ENCODE measurements at places on chromosomes 3 and 15.
A peak's percentile ranks its signal among the peaks of the same experiment; 100 is the strongest.

GRCh38 chr3:4674216-4674615 lies 181.1 kb downstream of the ITPR1 start:
- DNase-seq: no peak

GRCh38 chr15:57500979-57501576 lies 90.6 kb upstream of the MYZAP start:
- DNase-seq: no peak

DNA sequence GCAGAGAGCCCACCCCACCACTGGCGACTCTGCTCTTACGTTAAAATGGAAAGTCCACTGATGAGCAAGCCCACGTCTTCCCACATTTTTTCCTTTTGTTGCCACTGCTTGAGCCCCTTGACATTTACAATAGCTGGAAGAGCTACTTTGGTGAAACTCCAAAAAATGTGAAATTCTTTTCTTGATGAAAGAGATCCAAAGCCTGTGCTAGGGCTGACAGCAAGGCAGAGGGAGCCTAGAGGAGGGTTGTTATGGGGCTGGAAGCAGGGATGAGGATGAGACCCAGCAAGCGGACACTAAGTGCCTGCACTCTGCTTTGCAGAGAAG lies 97.1 kb downstream of the CEMIP start:
- no peak for DNase-seq

DNA sequence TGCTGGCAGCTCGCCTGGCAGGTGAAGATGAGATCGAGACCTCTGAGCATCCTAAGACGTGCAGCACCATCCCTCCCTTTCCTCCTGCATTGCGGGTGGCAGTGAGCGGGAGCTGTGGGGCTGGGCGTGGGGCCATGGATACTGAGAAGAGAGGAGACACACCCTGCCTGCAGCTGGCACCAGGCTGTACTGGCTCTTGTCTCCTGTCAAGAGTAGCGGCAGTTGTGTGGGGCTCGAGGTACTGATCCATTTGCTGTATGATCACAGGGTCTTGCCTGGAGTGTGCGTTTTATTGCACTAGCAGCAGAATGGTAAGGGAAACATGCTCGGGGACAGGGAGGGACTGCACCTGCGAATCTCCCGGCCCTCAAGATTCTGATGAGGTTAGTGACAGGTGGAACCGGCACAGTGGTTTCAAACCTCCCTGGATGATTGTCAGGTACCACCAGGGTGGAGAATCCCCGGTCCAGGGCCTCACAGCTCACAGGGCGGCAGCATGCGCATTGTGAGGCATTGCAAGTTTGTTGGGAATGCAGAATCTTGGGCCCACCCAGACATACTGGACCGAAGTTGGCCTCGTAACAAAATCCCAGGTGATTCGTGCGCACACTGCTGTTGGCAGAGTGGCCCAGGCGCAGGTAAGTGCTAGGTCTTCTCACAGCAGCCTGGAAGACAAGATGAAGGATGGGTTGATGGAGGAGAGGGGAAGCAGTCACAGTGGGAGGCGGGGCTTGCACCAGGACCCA lies 14.1 kb downstream of the SYNM start:
- no peak for DNase-seq

DNA sequence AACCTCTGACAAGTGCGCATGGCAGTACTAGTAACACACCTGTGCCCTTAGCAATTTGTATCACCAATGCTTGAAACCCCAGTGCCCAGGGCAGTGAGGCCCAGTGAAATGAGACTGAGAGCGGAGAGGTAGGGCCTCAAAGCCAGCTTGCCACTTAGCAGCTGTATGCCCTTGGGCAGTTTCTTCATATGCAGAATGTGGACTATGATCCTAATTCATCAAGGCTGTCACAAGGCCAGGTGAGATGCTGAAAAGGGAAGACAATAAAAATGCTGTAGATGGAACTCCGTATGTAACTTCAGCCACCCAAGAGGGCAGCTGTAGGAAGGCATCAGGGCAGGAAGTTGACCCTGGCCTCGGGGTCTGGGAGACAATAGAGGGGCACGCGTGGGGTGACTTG lies 74.4 kb downstream of the KY start:
- no peak for DNase-seq

GRCh38 chr15:46266661-46267060 lies 631.8 kb downstream of the SQOR start:
- DNase-seq: no peak

DNA sequence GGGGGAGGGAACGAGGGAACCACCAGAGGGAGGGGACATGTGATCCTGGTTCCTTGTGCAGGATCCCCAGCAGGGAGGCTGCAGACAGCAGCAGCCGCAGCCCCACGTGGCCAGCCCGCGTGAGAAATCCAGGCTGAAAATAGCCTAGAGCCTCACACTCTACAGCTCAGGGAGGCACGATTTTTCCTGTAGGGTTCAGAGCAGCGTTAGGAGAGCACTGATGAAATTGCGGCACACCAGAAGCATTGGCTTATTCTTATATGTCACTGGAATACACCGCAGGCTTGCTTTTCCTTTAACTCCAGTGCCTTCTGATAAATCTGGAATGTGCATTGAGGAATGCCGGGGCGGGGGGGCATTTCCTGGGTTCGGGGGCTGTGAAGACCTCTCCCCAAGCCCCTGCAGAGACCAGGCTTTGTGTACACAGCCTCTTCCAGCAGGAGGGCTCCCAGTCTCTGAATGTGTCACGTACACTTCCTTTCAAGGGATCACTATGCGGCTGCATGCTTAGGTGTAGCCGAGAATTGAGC lies 193.0 kb downstream of the ATP10A start:
- DNase-seq: no peak

- DNase-seq: no peak
Observed at GRCh38 chr3:11661827-11662226, 18.1 kb upstream of the VGLL4 start.

- DNase-seq: no peak
Observed at GRCh38 chr3:133478624-133479023, 78.8 kb downstream of the BFSP2 start.

- no peak for DNase-seq
Observed at GRCh38 chr3:196619223-196619622, 20.3 kb upstream of the NRROS start.

DNA sequence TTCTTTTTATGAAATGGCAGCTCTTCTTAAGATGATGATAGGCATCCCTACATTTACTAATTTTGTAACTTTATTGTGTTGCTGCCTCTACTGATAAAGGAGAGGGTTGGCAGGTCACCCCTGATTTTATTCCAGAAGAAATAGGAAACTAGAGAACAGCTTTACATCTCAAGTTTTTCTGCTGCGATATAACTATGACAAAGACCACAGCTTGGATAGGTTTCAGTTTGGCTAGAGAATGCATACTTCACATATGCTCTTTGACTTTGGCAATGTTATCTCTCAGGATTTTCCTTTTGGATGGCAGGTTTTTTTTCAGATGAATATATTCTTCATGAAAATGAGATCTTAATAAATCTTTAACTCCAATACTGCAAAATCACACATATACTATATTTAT lies 395.3 kb upstream of the GOLIM4 start:
- DNase-seq: no peak

GRCh38 chr3:154135511-154136173 lies 14.5 kb downstream of the ARHGEF26 start:
- no peak for DNase-seq

- no peak for DNase-seq
Observed at GRCh38 chr3:131328721-131329120, 52.9 kb upstream of the NUDT16 start.

GRCh38 chr15:96166223-96167200 lies 164.0 kb upstream of the NR2F2 start:
- no peak for DNase-seq

- no peak for DNase-seq
Observed at GRCh38 chr3:194189243-194189791, 53.4 kb downstream of the HES1 start.

DNA sequence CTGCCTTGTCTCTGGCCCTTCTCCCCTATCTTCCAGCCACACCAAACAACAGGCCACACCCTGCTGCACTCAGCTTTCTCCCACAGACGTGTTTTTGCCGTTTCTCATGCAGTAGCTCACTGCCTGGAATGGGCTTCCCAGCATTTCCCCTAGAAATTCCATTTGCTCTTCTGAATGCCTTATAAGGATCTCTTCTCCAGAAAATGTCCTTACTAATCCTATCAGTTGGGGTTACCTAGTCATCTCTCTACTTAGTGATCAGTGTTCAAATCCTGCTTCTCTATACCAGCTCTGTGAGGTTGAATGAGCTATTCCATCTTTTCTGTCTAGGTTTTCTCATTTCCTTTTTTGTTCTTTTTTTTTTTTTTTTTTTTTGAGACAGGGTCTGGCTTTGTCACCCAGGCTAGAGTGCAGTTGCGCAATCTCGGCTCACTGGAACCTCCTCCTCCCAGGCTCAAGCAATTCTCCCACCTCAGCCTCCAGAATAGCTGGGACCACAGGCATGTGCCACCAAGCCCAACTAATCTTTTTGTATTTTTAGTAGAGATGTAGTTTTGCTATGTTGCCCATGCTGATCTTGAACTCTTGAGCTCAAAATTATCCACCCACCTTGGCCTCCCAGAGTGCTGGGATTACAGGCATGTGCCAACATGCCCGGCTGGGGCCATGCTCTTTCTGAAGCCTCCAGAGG lies 98.2 kb upstream of the CHD2 start:
- DNase-seq: peak; percentile 34

DNA sequence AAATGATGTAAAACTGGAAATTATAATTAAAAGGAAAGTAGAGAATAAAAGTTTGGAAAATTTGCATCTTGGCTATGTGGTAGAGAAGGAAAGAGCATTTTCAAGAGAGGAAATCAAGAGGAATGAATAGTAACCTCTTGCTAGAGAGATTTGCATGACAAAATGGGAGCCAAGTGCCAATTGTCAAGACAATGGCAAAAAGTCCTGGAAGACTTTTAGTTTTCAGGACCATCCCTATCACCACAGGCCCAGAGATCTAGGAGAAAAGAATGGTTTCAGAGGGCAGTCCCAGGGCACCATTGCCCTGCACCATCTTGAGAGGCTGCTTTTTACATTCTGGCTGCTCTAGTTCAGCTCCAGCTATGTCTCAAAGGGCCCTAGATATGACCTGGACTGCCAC lies 1427.6 kb downstream of the ZPLD1 start:
- DNase-seq: no peak

- peak; percentile 51 for DNase-seq
Observed at GRCh38 chr3:47163169-47164006, 525 bp downstream of the SETD2 start.

GRCh38 chr3:9700536-9700935 lies 3.1 kb upstream of the CPNE9 start:
- DNase-seq: no peak

GRCh38 chr3:119140466-119140865 lies 5.5 kb upstream of the TEX55 start:
- DNase-seq: no peak

DNA sequence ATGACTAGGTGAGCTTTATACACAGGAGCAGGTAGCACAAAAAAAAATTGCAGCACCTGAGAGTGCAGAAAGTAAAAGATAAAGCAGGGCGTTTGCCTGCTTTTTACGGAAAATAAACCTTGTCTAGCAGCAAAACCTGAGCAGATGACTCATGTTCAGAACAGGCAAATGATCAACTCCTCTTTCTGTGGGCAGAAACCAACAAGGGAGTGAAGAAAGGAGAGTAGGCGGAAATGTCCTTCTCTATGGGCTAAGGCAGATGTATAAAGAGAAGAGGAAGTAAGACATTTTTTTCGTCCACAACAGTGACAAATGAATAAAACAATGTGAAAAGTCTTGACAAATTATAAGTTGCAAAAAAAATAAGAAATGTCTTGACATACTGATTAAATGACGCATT lies 24.5 kb upstream of the GMNC start:
- DNase-seq: peak; percentile 55

DNA sequence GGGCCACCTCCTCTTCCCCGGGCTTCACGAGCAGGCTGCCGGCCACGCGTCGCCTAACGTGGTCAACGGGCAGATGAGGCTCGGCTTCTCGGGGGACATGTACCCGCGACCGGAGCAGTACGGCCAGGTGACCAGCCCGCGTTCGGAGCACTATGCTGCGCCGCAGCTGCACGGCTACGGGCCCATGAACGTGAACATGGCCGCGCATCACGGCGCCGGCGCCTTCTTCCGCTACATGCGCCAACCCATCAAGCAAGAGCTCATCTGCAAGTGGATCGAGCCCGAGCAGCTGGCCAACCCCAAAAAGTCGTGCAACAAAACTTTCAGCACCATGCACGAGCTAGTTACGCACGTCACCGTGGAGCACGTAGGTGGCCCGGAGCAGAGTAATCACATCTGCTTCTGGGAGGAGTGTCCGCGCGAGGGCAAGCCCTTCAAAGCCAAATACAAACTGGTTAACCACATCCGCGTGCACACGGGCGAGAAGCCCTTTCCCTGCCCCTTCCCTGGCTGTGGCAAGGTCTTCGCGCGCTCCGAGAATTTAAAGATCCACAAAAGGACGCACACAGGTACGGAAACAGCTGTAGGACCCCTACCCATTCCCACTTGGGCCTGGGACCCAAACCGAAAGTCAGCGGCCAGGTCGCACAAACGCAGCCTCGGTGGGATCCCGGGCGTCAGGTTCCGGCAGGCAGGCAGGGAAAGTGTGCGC lies 1.5 kb downstream of the ZIC1 start:
- no peak for DNase-seq

GRCh38 chr3:74127256-74127655 lies 487.2 kb downstream of the CNTN3 start:
- DNase-seq: no peak

- DNase-seq: peak; percentile 87
Observed at GRCh38 chr3:195033531-195034091, 237.3 kb downstream of the XXYLT1 start.

DNA sequence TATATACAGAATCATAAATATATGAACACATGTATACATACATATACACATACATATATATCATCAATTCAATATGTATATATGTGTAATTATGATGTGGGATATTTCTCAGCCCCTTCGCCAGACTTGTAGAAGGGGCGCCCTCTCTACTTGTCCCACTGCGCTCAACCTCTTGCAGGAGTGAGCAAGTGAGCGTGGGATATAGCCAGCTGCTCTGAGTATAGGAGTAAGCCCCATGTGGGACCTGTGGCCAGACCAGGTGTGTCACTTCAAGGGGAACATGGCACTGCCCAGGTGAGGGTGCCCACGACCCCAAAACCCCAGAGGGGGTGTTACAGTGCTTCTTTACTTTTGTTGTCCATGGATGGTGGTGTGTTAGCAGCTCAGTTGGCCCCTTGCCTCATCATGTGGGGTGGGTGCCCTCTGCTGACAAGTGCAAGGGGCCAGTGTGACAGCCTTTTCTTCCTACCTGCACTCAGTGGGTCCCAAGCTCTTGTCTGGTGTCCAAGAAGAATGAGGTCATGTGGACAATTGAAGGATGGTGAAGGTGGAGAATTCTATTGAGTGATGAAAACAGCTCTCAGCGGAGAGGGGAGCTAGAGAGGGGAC lies 304.1 kb downstream of the UNC13C start:
- peak; percentile 7 for DNase-seq

DNA sequence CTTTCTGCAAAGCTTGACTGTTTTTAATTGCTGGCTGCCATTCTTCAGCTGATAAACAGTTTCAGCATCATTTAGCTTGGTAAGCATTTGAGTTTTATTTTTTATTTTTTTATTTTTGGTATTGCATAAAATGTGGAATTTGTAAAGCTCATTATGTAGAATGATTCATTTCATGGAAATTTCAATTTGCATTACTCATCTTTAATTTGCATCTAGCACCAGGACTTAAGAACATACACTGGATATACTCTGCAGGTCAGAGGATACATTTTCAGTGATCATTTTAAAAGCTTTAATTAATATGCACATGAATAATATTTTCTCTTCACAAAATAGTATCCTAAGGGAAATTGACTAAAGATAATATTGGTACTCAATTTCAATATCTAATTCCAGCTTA lies 732.4 kb upstream of the BCHE start:
- no peak for DNase-seq

Measured in Calu3 (cell line).